ENCODE measurements at places on chromosomes 16 and 17.

- DNase-seq = no peak
Measured at GRCh38 chr17:79627184-79627765, 16.4 kb upstream of the RBFOX3 start.

- DNase-seq = no peak
Measured at GRCh38 chr16:9824200-9825068, 357.8 kb downstream of the GRIN2A start.

GRCh38 chr16:54696522-54696921, 234.1 kb upstream of the IRX5 start:
- no peak for DNase-seq

- no peak for DNase-seq
Measured at GRCh38 chr16:77402118-77402517, 32.7 kb downstream of the ADAMTS18 start.

GRCh38 chr17:72474719-72475477, 354.1 kb downstream of the SOX9 start:
- no peak for DNase-seq

DNA sequence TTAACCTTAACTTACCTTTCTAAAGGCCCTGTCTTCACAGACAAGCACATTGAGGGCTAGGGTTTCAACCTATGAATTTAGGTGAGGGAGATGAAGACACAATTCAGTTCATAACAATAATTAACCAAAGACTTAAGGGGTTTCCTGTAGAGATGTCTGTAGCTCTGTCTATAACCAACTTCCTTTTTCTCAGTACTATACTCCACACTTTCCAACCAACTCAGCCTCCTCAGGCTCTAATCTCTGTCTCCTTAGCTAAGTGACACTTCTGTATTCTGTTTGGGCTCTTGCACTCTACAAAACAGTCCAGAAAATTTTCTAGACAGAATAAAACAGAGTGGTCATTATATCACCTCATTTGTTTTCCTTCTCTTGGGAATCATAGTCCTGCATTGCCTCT, 25.8 kb downstream of the CAPNS2 start:
- no peak for DNase-seq

- DNase-seq = no peak
Measured at GRCh38 chr16:12146966-12147365, 170.4 kb downstream of the SNX29 start.

- DNase-seq = no peak
Measured at GRCh38 chr17:82232876-82233785, 4.3 kb downstream of the SLC16A3 start.

DNA sequence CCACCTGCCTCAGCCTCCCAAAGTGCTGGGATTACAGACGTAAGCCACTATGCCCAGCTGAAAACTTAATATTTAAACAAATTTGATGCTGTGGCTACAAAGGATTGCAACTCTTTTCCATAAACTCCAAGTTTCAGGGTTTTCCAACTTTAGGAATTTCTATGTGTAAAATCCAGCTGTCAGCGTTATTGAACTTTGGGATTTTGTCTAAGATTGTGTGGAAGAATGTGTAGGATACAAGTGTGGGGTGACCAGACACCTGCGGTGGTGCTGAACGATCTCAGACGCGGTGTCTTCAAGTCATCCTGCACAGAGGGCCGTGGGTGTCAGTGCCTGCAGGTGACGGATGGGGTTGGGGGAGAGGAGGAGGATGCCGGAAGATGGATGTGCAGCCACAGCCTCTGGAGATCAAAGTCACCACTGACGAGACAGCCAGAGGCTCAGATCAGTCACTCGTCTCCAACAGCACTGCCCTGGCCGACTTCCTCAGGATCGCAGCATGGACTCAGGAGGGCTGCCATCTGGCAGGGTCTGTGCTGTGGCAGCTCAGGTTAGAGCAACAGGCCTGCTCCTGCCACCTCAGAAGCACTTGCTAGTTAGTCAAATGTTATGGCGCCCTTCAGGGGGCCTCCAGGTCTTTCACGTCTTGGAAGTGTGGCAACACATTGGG, 13.0 kb downstream of the ACSF3 start:
- DNase-seq = no peak

GRCh38 chr17:5281814-5282641, at the start of gene RABEP1:
Gene RABEP1, plus strand, starts transcription at chr17:5282284. Its CDS starts 203 bp downstream, at chr17:5282487.
- no peak for DNase-seq

DNA sequence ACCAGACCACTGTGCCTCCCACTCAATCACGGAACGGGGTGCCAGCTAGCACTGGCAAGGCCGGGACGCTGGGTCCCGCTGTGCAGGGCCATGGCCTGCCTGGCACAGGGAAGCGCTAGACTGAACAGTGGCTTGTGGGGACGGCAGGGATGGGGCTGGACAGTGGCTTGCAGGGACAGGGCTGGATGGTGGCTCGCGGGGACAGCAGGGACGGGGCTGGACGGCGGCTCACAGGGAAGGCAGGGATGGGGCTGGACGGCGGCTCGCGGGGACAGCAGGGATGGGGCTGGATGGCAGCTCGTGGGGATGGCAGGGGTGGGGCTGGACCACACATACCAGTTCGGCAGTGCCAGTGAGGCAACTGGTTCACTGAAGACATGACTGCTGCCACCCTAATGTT, 32.6 kb downstream of the LMF1 start:
- no peak for DNase-seq

DNA sequence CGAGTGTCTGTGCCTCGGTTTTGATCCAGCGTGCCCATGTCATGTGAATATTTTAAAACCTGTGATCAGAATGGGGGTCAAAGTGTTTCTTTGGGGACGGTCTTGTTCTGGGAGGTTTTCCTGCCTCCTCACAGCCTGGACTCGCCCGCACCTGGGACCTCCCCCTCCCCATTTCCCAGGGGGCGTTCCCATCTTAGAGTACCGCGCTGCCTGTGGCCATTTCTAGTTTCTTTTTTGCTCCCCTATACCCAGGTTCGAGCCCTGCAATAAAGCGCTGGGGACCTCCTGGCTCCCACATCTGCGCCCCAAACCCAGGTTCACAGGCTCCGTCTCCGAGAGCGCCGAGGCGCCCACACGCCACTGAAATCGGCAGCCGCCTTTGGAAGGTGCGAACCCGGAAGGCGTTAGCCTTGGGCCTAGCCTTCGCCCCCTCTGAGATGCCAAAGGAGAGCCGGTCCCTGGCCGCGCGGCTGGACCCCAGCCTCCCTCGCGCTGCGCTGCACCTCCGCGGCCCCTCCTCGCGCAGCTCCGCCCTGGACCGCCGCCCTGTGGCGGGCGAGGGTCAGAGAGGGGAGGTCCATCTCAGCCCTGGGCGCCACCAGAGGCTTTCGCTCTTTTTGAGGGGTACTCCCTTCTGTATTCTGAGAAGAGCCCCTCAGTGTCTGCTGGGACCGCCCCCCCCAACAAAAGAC, 1.7 kb downstream of the KCNJ12 start:
- no peak for DNase-seq

DNA sequence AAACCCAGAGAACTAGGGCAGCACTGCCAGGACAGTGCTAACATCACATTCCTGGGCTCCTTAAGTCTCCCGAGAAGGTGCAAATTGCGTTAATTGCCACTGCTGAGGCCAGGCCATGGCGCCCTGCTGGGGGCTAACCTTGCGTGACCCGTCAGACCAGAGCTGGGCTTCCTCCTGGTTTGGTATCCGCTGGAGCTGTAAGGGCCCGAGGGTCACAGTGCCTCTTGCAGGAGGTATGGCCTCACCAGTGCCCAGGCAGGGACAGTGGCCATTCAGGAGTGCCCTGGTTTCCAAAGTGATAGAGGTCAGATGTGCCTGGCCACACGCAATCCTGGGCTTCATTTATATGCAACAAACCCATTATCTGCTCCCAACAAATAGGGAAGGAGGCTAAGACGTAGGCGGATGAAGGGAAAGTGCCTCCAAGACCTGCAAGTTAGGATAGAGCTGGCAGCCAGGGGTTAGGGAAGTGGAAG, 17.7 kb upstream of the ADCY9 start:
- DNase-seq = no peak

- DNase-seq = no peak
Measured at GRCh38 chr17:58187675-58188074, 4.9 kb upstream of the EPX start.

DNA sequence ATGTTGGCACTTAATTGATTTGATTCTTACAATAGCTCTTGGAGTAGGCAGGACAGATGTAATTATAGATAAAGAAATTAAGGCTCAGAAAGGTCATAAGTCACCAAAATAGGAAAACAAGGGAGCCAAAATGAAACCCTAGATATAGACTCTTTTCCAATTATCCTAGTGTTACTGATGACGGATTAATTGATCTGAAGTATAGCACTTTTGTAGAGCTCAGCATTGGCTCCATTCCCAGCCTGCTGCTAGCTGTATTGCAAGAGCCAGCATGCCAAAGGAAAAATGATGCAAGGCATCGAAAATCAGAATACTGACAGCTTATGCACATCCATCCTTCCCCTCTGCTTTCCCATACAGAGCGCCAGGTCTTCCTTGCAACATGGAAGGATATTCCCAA, 21.6 kb upstream of the RASL10B start:
- no peak for DNase-seq

DNA sequence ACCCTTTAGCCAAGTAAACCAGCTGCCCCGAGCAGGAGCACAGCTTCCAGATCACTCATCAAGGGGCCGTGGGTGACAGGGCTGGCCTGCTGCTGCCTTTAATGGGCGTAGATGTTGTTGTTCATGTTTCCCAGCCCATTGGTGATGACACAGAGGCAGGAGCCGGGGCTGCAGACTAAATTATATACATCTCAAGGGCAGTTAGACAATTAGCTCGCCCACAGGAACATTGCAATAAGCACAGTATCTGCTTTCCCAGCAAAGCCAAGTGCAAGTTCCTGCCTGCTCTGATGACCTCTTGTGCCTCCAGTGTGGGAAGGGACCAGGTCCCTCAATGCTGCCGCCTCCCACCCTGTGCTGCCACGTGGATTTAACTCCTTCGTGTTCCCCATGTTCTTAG, 485.8 kb downstream of the MAF start:
- no peak for DNase-seq

GRCh38 chr17:66677201-66677981, 157.5 kb upstream of the CACNG5 start:
- DNase-seq = peak; percentile 90

DNA sequence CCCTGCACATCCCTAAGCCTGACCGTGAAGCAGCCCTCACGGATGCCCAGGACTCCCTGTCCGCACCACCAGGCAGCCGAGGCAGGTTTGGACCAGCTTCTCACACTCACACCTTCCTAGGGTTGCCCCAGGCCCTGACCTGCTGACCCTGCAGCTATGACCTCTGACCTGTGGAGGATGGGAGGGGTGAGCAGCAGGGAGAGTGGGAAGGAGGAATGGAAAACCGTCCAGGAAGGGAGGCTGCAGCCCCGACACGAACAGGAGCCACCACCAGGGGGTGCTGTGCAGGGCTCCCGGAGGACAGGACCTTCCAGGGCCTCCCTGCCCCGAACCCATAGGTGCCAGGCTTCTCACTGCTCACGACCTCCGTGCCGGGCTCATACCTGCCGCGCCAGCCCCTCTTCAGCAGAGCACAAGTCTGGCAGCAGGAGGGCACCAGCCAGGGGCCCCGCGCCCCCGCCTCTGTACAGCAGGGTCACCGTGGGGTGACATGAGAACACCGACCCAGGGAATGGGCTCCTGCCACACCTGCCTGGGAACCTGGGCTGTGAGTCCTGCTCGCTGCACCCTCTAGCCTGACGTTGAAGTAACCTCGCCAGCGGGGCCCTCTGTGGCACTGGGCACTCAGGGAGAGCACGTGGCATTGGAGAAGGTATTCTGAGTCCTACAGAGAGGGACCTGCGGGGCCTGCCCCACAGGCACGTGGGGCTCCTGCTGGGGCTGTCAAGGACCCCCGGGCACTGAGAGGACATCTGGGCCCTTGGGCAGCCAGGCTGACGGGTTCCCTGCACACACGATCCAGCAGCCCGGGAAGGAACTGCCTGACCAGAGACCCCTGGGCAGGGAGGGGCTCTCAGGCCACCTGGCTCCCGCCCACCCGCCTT, 37.6 kb downstream of the CTU2 start:
- no peak for DNase-seq

DNA sequence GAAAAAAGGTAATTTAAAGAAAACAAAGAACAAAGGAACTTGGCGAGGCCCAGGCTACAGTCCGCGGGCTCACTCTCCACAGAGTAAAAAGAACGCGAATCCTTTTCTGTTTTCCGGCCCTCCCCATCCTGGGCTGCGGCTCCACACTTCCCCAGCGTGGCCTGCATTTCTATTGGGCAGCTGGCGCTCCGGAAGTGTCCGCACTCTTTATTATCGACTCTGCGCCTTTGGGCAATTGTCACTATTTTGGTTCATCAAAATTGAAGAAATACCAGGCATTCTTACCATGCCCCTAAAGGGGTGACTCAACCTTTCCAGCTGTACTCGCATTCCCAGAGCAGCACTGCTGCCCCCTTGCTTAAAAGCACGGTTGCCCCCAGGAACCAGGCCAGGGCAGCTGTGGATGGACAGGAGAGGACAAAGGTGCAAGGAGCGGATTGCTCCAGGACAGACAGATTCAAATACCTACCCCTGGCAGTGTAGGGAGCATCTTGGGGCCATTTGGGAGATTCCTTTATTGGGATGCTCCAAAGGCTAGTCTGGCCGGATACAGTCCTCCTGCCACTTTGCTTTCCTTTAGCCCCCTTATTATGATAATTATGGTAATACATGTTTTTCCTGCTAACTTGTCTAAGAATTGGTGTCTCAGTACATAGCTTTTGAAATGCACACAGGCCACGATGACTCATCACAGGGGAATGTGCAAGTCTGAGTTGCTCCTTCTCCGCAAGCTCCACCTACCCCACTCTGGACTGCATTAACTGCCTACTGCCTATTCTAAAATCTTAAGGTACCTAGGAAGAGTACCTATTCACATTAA, 985 bp upstream of the SLFN12 start:
- DNase-seq = peak; percentile 85

- DNase-seq = no peak
Measured at GRCh38 chr16:81463296-81463890, 18.8 kb downstream of the CMIP start.

- no peak for DNase-seq
Measured at GRCh38 chr17:2980211-2980903, 83.0 kb downstream of the OR1D5 start.

DNA sequence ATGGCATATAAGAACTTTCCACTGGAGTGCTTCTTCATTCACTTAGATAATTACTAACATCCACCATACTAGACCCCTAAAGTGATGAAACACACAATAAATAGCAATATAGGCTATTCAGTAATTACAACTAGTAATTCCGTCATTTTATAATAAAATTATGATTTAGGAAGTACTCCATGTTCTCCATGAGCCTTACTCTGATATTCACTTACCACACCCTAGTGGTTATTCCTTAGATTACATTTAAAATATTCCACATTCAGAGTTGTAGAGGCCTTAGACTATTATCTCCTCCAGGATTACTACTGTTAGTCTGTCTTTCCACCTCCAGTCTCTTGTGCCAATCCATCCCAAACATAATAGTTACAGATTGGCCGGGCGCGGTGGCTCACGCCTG, 62.4 kb downstream of the STH start:
- no peak for DNase-seq

- peak; percentile 34 for DNase-seq
Measured at GRCh38 chr16:89052890-89053724, 40.5 kb upstream of the ACSF3 start.

DNA sequence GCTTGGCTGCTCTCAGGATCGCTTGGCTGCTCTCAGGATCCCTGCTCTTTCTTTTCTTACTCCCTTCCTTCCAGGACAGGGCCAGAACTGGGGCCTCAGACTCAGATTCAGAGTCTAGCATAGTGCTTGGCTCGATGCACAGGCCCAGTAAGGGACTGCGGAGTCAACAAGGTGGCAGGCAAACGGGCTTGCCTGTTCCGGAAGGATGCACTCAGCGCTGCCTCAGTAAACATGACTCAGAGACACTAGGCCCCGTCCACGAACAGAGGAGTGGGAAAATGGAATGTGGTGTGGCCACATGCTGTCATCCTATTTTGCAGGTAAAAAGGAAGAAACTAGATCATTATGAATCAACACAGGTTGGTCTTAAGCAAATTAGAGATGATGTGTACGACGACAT, 9.8 kb downstream of the SPHK1 start:
- peak; percentile 76 for DNase-seq

Data from epithelial cell of prostate (primary cell).